ENCODE measurements at places on chromosomes 6 and 20.

GRCh38 chr6:33450434-33450833 lies 3.9 kb upstream of the ZBTB9 start:
- no peak for DNase-seq

DNA sequence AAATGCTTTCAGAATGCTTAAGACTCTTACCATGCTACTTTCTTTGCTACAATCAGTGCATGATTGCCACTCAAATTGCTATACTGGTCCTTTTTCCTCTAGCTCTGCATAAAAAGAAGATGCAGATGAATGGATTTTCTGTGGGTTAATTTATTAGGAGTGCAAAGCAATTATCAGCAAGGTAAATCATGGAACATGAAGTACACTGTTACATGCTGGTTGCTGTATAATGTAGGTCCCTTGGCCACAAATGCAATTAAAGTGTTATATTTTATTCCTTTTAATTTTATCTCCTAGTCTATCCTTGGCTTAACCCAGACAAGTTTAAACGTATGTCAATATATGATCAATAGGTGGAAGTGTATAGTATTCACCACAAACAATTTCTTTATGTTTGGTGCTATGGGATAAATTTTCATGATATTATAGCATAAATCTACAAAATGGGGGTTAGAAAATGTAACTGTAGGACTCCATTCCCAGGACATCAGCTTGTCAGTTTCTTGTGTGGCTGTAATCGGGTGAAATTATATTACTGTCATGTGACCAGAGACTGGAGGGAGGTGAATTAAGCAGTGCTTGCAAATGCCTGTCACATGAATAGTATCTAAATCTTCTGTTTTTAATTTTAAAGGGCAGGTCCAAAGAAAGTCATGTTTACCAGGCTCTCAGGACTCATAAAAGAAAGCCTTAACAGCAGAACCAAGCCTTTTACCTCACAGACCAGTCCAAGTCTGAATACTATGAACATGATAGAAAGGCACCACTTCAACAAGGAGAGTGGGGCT lies 176.9 kb upstream of the ID4 start:
- no peak for DNase-seq

- no peak for DNase-seq
Observed at GRCh38 chr6:100257793-100258395, 206.8 kb downstream of the SIM1 start.

GRCh38 chr20:13420625-13421024 lies 199.6 kb downstream of the ISM1 start:
- no peak for DNase-seq

DNA sequence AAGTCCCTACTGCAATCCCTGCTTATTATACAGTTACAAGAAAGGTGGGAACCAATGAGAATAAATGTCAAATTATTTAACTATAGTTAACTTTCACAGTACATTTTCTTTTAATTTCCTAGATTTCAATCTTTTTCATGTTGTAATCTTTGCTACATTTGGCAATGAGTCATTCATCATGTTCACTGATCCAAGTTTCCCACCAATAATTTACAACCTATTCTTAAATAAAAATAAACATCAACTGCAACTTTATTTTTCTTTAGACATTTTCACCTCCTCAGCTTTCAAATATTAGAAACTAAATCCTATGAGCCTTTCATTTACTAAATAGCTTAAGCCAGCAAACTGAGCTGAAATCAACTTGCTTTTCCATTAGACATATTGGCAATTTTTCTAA lies 541.3 kb upstream of the BTBD3 start:
- DNase-seq: no peak

- no peak for DNase-seq
Observed at GRCh38 chr20:21076073-21076472, 30.1 kb downstream of the LINC00237 start.

- no peak for DNase-seq
Observed at GRCh38 chr20:51695574-51696303, 72.5 kb downstream of the ATP9A start.

GRCh38 chr20:33305589-33306057 lies 22.6 kb downstream of the BPIFB1 start:
- DNase-seq: no peak

All from stimulated activated CD4-positive, alpha-beta T cell treated with anti-CD3 and anti-CD28 coated beads, TNF-alpha, amount 100 ng/mL, for 1 hour (primary cell).